ENCODE measurements at places on chromosomes 3 and 15.

DNA sequence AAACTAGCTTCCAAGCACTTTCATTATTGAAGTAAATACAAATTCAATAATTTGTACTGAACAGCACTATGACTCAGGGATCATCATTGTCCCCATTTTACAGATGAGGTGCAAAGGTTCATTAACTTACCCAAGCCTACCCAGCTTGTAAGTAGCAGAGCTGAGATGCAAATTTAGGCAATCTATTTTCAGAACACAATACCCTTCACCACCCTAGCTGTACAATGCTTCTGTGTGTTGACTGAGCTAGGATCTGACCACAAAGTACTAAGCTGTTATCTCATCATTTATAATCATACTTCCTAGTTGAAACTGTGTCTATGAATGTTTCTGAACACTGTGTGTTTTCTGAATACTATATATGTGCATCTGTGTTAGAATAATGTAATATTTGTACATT lies 3.2 kb upstream of the ILDR1 start:
- H3K27ac ChIP-seq: no peak overlapping the region
- peaks cover 14% of the 10 kb centered on the region for H3K4me1 ChIP-seq
- H3K4me3 ChIP-seq: no peak overlapping the region
- peaks cover 22% of the 10 kb centered on the region for H3K27me3 ChIP-seq
- no peaks in the 10 kb centered on the region for H3K36me3 ChIP-seq

DNA sequence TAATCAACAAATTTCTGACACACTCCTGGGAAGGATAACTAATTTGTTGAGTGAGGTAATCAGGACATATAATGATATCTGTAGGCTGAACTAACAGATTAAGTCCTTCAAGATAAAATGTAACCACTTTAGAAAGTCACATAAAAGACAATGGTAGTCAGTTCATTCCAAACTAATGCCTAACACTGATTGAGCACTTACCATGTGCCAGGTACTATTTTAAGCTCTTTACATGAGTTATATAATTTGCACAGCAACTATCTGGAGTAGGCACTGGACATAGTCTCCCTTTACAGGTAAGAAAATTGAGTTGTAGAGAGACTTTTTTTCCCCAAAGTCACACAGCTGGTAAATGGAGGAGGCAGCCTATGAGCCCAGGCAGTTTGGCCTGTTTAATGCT lies 211.2 kb upstream of the CFAP20DC start:
- no peaks in the 10 kb centered on the region for H3K36me3 ChIP-seq
- DNase-seq: no peak
- no peak overlapping the region for H3K27ac ChIP-seq
- H3K4me3 ChIP-seq: no peak overlapping the region
- no peaks in the 10 kb centered on the region for H3K4me1 ChIP-seq

DNA sequence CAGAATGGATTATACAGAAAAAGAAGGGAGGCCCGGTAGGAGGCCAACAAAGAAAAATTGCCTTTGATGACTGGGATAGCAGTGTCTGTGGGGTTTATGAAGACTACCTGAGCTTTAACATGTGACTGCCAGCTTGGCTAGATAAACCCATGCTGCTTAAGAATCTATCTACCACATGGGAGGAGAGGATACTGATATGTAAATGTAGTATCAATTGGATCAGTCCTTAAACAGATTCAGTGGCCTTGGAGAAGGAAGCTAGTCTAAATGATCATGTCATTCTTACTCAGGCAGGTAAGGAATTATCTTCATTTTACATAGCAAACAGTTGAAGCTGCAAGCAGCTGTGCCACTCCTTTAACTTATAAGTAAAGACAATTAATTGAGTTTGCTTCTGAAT lies 50.0 kb upstream of the SYNPR start:
- H3K36me3 ChIP-seq: no peaks in the 10 kb centered on the region
- H3K27ac ChIP-seq: no peak overlapping the region
- no peak for DNase-seq
- no peak overlapping the region for H3K4me3 ChIP-seq
- no peaks in the 10 kb centered on the region for H3K27me3 ChIP-seq

- H3K27ac ChIP-seq: peak overlapping the region; percentile 6
- H3K4me3 ChIP-seq: no peak overlapping the region
- no peaks in the 10 kb centered on the region for H3K27me3 ChIP-seq
- H3K36me3 ChIP-seq: peaks cover 74% of the 10 kb centered on the region
- peaks cover 50% of the 10 kb centered on the region for H3K4me1 ChIP-seq
These were observed 6.2 kb downstream of the ZXDC start for GRCh38 chr3:126469479-126469878.

DNA sequence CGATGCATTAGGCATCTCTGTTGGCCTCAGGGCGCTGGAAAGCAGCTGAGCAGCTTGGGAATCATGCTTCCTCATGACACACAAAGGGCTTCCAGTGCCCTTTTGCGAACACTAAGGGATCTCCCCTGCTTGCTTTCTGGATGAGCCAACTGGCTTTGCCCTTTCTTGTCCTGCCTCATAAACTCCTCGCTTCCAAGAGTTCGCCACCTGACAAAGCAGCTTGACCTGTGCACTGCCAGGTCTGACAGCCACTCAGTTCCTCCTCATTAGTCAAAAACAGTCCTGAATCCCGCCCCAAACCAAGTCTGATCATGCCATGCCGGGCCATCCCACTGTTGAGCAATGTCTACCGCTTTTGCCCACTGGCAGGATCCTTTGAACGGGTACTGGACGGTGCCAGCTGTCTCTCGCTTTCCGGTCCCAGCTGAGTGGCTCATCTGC lies 265.4 kb upstream of the LYSMD4 start:
- no peak overlapping the region for H3K27ac ChIP-seq
- no peak for DNase-seq
- no peaks in the 10 kb centered on the region for H3K4me1 ChIP-seq
- H3K27me3 ChIP-seq: no peaks in the 10 kb centered on the region
- no peak overlapping the region for H3K4me3 ChIP-seq

DNA sequence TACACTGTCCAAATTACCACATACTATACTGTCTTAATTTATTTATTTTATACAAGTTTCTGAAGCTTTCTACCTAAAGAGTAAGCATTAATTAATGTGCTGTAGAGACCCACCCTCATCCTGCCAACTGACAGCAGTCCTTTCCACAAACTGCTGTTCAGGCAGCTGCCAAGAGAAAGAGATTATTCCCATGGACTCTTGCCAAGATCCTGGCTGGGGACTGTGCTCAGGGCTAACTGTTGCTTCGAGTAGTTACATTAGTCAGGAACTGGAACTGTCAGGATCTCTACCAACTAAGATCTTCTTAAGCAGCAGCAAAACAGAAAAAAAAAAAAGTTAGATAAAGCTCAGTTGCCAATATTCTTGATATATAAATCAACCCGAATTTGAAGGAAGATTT lies 398.8 kb downstream of the MECOM start:
- no peaks in the 10 kb centered on the region for H3K36me3 ChIP-seq
- no peak for DNase-seq
- no peak overlapping the region for H3K27ac ChIP-seq
- H3K4me3 ChIP-seq: no peak overlapping the region

DNA sequence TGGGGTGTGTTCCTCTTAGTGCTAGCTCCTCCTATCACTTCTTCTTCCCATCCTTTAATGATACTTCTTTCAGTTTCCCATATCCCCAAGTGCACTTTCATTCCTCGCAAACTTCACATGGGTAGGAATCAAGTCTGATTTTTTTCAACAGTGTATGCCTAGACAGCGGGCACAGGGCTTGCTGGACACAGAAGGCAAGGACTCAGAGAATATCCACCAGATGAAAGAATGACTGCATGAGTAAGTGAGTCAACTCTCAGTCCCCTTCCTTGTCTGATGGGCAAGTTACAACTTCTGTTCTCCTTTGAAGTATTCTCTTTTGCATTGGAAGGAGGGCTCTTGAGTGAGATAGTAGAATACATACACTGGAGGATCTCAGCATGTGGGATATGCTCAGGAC lies 3.1 kb upstream of the SQOR start:
- peaks cover 10% of the 10 kb centered on the region for H3K27me3 ChIP-seq
- H3K36me3 ChIP-seq: peaks cover 6% of the 10 kb centered on the region

GRCh38 chr15:40398413-40398873 lies 7.2 kb upstream of the IVD start:
- H3K4me3 ChIP-seq: peak overlapping the region; percentile 43
- peaks cover 30% of the 10 kb centered on the region for H3K4me1 ChIP-seq
- DNase-seq: peak; percentile 47
- H3K36me3 ChIP-seq: peaks cover 20% of the 10 kb centered on the region

DNA sequence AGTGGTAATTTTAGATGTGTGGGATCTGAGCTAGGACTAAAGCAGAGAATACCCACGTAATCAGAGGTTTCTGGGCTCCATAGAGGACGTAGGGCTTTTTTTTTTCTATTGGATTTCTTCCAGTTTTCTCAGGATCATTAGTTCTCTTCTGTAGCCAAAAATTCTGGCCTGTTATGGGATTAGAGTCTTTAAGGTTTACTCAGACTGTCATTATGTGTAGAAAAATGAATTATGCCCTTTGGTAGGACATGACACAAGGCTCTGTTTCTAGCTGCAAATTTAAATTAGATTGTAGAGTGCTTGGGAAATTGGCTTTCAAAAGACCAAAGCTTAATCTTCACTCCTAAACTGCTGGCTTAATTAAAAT lies 1.9 kb downstream of the SETD5 start:
- H3K27me3 ChIP-seq: no peaks in the 10 kb centered on the region
- no peak for DNase-seq
- H3K4me1 ChIP-seq: peaks cover 64% of the 10 kb centered on the region
- peak overlapping the region; percentile 91 for H3K4me3 ChIP-seq
- peaks cover 26% of the 10 kb centered on the region for H3K36me3 ChIP-seq

DNA sequence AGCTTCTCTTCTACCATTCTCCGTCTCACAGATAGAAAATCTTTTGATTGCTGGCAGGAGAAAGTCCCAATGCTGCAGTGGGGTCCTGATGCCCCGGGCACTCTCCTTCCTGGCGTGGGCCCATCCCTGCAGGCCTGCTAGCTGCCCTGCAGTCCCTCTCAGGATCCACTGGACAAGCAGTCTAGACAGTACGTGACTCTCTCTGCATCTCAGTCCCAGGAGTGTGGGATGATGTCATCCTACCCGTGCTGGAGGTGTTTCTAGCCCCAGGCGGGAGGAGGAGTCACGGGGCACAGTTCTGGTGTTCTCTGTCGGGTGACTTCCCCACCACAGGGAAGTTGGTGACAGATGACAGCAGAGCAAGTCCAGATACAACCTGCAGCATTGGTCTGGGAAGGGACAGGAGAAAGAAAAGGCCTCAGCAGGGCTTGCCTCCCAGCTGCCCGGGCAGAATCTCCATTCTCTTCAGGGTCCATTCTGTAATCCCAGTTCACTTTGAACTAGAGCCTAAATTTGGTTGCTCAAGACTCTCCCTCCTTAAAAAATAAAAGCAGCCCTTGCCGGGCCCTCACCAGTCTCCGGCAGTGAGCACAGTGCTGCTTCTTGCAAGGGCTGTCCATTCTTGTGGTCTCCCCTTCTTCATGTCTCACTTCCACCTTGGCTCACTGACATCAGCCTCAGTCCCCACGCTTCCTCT lies 30.6 kb downstream of the SLC28A1 start:
- peaks cover 6% of the 10 kb centered on the region for H3K27me3 ChIP-seq
- H3K27ac ChIP-seq: peak overlapping the region; percentile 83
- H3K36me3 ChIP-seq: peaks cover 2% of the 10 kb centered on the region
- peak overlapping the region; percentile 61 for H3K4me3 ChIP-seq
- DNase-seq: peak; percentile 71

DNA sequence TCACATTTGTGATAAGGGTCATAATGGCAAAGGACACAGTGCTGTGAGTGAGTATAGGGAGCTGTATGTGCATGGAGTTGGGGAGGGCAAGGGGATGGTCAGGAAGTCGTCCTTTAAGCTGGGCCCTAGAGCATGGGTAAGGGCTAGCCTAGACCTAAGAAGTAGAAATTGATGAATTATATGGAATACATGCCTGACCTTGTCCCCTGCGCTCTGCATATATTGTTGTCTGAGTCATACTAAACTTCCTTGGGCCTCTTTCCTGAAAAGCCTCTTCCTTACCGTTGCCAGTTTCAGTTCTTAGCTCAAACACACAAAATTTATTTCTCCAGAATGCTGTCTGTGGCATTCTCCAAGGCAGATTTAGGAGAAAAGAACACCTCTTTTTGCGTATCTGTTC lies 4.6 kb downstream of the SNRK start:
- peaks cover 75% of the 10 kb centered on the region for H3K4me1 ChIP-seq
- peak overlapping the region; percentile 91 for H3K27ac ChIP-seq
- DNase-seq: no peak
- peaks cover 64% of the 10 kb centered on the region for H3K36me3 ChIP-seq
